HT-29 (cell line): ENCODE measurements at places on chromosomes 5 and 9.

DNA sequence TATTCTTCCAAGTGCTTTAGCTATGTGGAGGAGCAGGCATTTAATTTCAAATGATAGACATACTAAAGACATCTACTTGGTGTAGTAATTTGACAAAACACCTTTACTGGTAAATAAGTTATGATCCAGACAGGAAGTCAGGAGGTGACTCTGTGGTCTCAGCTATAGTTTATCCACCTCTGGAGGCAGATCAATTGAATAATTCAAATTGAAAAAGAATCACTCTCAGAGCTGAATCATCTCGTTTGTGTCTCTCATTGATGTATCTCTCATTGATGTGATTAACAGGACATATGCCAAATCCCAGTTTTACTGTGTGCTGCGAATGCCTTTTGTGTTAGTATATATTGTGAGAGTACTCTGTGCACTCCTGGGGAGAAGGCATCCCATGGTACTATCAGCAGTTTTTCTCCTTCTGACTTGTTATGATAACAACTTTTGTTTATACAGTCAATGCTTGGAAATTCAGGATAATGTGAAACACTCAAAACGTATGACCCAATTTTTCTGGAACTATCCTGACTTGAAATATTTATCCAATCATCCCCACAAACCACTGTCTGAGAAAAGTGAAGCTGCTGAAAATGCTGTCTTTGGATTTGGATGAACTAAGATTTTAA lies 48.5 kb upstream of the DAB2 start:
- no peak for DNase-seq

- DNase-seq: no peak
These were observed 274.1 kb downstream of the NDUFS4 start for GRCh38 chr5:53834500-53834899.

GRCh38 chr5:163473635-163474243 lies 13.3 kb downstream of the HMMR start:
- no peak for DNase-seq

GRCh38 chr5:6307304-6307703 lies 71.0 kb downstream of the MED10 start:
- DNase-seq: no peak

GRCh38 chr5:16809395-16810207 lies 126.5 kb downstream of the MYO10 start:
- DNase-seq: peak; percentile 28

DNA sequence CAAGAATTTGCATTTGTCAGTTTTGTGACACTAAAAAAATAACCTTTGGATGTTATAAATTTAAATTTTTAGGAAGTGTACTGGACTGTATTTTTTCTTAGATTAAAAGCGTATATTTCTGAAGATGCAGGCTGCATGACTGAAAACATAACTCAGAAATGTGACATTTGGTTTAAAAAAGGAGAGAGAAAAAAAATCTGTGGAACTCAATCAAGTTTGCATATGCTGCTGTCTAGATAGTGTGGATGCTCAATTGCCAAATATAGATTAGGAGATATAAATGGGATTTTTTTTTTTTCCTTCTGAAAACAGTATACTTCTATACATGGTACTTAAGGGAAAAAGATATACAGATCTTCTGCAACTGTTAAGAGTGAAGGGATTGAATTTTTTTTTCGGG lies 402.3 kb downstream of the TAF11L14 start:
- no peak for DNase-seq

DNA sequence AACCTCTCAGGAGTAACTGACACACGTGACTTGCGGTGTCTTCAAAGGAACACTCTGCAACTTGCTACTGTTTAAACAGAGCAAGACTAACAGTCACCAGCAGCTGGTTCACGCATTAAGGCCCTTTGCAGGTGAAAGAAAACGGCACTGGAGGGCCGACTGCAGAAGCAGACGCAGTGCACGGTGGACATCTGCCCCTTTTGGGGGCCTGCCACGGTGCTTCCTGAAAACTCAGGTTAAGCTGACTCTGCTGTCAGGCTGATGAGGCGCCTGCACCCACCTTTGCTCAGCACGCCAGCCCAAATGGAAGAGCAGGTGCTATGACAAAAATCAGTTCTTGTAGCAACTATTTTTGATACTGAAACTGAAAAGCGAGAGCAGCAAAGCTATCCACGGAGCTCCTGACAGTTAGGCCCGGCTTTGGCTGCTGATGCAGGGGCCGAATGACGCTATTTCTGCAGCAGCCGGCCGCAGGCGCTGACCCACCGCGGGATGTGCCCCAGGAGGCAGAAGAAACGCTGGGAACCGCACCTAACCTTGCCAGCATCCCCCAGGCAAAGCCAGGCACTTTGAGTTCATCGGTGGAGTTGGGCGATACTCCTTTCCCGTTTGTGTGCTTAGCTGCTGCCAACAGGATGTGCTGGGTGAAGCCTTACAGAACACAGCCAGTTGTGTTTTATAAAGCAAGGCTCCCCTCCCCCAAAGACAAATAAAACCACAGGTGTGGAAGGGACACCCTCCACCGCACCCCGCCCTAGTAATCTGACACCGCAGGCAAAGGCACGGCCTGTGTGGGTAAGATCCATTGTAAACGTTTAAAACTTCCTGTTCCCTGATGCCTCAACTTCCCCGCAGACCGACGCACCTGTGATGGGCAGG lies 21.1 kb upstream of the TERT start:
- peak; percentile 99 for DNase-seq

DNA sequence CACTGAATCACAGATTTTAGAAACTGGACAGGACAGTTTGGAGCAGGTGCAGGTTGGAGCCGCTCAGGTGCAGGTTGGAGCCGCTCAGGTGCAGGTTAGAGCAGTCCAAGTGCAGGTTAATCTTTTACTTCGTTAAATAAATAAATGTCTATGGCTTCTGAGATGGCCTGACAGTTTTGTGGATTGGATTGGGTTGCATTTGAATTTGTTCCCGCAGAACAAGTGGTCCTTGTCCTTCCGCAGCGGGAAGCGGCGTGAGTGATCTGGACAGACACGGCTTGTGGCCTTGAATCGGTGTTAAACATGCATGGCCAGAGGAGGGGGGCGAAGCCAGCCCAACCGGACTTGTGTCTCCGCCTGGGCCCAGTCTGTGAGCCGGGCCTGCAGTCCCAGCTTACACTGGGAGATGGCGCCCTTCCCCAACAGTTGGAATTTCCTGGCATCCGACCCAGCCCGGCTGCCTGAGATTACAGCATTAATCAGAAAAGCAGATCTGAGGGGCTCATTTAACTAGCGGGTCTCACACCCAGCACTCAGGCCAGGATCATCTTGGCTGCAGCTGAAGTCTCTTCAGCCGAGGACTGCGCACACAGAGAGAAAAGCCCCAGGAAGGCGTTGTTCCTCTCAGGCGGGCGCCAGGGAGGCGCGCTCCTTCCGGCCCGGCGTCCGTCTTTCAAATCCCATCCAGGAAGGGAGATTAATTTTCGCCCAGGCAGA lies 1.5 kb upstream of the OLFM1 start:
- DNase-seq: peak; percentile 82

GRCh38 chr5:78747705-78748359 lies 99.3 kb upstream of the LHFPL2 start:
- no peak for DNase-seq

DNA sequence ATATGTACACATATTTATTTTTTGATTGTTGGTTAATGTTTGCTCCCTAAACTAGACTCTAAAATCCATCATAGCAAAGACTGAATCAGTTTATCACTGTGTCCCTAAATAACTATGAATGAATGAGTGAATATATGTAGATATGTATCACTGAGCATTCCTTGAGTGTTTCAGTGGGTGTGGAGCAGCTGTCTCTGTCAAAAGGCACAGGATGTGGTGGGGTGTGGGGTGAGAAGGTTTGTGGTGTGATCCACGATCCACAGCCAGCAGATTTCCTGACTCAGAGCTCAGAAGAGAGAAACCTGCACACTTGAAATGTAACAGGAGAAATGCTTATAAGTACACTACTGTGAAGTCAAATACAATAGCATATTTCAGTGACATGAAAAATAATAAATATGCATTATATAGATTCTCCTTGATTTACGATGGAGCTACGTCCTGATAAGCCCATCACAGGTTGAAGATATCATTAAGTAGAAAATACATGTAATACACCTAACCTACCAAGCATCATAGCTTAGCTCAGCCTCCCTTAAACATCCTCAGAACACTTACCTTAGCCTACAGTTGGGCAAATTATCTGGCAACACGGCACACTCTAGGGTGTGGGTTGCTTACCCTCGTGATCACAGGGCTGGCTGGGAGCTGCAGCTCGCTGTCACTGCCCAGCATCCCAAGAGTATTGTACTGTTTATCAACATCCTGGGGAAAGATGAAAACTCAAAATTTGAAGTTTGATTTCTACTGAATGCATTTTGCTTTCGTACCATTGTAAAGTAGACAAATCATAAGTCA lies 287.0 kb downstream of the GAS1 start:
- DNase-seq: no peak

DNA sequence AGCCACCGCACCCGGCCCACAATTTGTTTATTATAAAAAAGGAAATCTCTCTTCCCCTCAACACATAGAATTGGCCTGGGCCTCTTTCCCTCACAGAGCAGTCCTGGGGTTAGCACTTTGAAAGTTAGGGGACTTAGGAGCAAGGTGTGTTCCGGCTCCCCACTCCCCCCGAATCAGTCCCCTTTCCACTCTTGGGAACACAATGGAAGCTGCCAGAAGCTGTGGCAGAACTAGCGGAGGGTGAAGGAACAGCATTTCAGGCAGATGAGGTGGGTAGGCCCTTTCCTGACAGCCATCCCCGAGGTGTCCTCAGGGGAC lies 16.4 kb upstream of the C5orf47 start:
- DNase-seq: no peak

DNA sequence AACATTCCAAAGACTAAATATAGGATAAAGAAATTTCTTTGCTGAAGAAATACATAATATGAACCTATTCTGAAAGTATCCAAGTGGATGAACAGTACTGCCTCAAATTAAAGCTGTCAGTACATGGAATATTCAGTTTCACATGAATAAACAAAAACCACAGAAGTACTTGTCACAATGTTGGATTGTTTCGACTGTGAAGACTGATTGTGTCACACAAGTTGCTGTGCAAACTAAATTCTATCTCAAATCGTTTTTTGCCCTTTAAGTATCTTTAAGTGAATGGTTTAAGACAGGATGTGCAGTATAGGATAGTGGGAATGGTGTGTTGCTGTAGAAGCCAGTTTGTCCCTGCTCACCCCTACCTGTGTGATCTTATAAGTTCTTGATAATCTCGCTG lies 137.4 kb upstream of the OTULINL start:
- no peak for DNase-seq

DNA sequence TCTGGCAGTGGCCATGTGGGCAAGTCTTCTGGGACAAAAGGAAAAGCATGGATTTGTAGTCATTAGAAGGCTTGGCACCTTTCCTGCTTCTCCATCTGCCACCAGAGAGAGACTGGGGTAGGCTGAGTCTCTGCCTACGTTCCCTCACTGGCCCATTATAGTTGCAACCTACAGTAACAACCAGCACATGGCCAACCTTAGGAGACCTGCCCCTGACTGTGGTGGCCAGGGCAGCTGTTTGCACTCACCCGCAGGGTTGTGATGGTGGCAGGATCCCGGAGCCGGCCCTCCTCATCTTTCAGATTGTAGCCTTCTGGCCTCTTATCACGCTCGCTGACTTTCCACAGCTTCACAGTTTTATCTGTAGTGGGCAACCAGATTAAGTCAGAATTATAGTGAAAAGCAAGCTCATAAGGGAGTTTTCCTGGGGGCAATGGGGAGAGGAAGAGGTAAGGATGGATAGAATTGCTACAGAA lies 174.9 kb upstream of the GPR151 start:
- no peak for DNase-seq

GRCh38 chr5:153517241-153517611 lies 26.8 kb downstream of the GRIA1 start:
- no peak for DNase-seq

DNA sequence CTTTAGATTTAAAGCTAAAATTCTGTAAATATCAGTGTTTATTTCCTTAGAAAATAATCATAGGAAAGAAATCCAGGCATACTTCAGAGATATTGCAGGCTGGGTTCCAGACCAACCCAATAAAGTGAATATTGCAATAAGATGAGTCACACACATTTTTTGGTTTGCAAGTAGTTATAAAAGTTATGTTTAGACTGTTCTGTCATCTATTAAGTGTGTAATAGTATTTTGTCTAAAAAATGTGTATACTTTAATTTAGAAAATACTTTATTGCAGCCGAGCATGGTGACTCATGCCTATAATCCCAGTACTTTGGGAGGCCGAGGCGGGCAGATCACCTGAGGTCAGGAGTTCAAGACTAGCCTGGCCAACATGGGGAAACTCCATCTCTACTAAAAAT lies 6.9 kb upstream of the RIC1 start:
- no peak for DNase-seq
